ENCODE measurements at places on chromosomes 6 and 20. TPM values are rescaled to one million over a fixed set of nuclear protein-coding genes. Genes with fewer than 3 reads are reported as not detected.

Gene GGTLC1
- total RNA-seq: not detected

Gene ATP6V1G2
- 1.3 TPM for total RNA-seq

Gene SLC35F1
- under 0.01 TPM for total RNA-seq

Gene AGER
- 0.86 TPM for total RNA-seq

Gene SLC17A2
- not detected for total RNA-seq

Gene MYB
- total RNA-seq: 0.43 TPM

Gene SUMO4
- 2.6 TPM for total RNA-seq

Gene ARHGAP18
- total RNA-seq: 47.1 TPM

- no peak for DNase-seq
Measured at GRCh38 chr6:24107294-24107693, 18.7 kb upstream of the NRSN1 start.

DNA sequence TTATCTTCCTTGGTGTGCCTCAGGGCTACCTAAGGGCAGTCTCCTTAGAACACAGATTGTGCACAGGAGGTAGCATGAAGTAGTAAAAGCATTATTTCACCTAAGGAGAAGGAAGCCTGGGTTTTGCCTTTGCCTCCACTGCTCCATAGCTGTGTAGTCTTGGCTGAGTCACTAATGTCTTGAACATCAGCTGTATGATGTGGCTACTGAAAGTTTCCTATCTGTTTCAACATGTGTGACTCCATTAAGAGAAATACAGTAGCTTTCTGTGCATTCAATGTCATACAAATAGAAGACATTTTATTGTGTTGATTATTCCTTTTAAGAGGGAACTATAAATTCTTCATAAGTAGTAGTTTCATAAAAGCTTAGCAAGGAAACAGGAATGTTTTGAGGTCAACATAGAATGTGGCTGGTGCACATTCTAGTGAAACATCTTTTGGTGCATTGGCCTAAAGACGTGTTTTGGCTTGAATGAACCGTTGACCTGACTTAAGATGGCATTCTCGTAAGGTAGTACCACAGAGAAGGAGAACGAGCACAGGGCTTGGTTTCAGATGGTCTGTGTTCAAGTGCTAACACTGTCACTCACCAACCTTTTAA, 70.6 kb downstream of the CTNNBL1 start:
- no peak for DNase-seq

DNA sequence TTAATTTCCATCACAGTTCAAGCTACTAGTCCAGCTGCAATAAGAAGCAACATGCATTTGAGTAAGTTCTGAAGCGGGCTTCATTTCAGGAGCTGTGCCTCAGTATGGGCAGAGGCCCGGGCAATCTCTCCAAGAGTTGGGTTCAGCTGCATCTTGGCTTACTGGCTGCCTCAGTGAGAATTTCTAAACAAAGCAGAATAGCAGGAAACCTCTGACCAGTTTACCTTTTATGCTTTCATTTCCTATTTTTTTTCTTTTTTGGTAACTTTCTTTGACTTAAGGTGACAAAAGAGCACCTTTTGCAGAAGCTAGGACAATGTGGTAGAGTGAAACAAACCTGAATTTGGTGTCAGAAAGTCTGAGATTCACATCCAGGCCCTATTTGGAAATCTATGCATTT, 51.0 kb upstream of the FBXO30 start:
- DNase-seq: no peak

GRCh38 chr6:153208706-153209105, 77.6 kb upstream of the RGS17 start:
- DNase-seq: no peak

- DNase-seq: peak; percentile 52
Measured at GRCh38 chr6:28258877-28259777, at the start of gene NKAPL. NKAPL (plus strand) TSS chr6:28259297; CDS start chr6:28259372, 75 bp downstream.

GRCh38 chr6:80156221-80156620, 49.8 kb downstream of the BCKDHB start:
- no peak for DNase-seq

- DNase-seq: no peak
Measured at GRCh38 chr6:105202486-105202885, 22.7 kb upstream of the POPDC3 start.

GRCh38 chr6:73798592-73798991, 102.6 kb downstream of the CD109 start:
- peak; percentile 96 for DNase-seq

- DNase-seq: no peak
Measured at GRCh38 chr6:28758818-28759235, 165.0 kb downstream of the TRIM27 start.

DNA sequence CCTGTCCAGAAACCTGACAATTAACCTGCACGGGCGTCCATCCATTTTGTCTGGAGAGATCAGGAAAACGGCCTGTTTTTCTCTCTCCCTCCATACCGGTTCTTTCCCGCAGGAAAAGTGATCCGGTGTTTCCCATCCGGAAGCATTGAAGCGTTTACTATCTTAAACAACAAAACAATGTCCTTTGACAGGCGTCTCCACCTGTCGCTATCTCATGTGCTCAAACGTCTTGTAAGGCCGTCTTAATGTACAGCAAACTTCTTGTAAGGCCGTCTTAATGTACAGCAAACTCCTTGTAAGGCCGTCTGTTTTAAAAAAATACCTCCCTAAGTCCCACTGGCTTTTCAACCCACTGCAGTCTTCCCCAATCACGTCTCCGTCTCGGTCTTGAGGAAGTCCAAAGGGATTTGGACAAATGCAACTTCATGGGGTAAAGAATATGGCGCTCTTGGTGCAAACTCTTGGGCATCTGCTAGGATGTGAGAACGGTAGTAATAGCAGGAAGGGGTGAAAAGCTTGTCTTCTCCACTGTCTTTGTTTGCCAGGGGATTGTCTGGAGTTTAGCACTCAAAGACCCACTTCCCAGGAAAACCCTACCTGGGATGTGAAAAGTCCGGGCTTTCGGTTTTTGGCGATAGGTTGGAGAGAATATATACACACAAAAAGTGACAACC, 29.9 kb upstream of the TRIM27 start:
- DNase-seq: peak; percentile 25

- no peak for DNase-seq
Measured at GRCh38 chr6:64874776-64875175, 832.2 kb downstream of the EYS start.

GRCh38 chr6:13916230-13916944, 8.4 kb upstream of the RNF182 start:
- DNase-seq: no peak

DNA sequence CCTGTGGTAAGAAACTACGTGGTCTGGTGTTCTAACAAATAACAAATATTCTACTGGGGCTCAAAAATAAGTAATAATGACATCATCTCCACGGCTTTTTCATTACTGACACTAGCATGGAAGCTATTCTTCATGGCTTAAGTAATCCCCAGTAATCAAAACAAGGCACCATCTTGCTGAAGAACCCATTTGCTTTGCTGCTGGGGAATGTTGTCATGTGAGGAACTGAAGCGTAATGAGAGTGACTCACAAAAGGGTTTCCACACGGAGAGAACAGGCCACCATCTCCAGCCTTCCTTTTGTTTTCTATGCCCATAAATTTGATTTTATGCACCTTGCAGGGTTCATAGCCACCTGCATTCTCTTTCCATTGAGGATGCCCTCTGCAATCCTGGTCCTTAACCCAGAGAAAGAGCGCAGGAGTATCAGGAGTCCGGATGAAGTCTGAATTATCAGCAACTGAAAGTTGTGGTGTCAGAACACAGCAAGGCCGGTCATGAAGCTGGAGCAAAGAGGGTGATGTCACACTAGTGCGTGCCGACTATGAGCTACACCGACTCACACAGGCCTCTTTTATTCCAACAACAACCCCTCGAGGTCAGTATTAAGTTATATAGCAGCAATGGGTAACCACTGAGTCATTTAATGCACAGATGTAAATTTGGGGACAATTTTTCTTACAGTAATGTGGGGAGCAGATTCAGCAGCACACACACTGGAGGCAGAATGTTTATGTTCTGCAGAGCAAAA, 173.7 kb upstream of the SSTR4 start:
- no peak for DNase-seq

DNA sequence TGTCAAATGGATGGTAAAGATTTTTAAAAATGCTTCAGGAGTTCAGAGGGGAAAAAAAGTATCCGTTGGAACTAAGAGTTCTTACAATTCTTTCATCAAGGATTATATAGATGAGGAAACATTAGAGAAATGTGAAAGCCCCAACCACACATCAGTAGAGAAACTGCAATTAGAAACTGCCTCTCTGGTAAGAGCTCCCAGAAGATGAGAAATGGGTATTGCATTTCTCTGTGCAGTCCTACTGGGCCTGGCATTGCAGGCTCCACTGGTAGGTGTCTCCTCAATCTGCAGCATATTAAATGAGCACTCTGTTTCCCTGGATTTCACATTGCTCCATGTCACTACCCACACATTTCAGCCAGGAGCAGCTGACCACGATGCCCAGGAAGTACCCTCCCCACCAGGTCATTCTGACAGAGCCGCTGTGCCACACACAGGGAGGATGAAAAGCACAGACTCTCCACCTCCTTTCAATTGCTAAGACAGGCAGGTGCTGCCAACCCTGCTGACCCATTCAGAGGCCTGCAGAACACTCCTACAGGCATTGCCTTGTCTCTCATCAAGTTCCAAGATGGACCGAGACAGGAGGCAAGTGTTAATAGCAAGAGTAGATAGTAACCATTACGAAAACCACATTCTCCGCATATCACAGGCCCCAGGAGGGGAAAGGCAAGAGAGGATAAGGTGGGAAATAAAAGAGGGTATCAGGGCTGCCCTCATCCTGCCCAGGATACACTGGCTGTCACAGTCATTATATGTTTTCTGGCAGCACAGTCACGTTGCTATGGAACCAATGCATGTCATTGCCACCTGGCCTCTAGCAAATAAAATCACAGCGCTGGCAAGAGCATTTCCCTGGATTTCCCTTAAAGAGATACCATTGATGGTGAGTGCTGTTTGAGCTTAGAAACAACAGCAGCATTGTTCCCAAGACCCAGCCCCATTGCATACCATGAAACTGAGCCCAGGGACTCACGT, 241.7 kb downstream of the ATXN1 start:
- no peak for DNase-seq

DNA sequence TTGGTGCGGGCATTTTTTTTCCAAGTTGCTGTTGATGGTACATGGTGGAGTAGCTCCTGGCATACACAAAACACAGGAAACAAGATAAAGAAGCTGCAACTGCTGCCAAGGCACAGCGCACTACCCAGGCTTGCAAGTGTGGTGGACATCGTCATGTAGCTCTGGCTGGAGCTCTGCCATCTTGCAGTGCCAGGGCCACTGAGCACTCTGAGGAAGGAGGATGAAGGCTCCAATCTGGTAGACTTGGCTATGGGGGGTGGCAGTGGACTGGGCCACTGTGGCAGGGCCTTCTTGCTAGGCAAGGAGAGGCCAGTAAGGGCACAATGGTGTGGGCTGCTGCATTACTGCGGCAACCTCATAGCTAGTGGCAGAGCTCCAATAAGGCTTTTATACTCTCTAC, 263.5 kb downstream of the CENPW start:
- DNase-seq: no peak

DNA sequence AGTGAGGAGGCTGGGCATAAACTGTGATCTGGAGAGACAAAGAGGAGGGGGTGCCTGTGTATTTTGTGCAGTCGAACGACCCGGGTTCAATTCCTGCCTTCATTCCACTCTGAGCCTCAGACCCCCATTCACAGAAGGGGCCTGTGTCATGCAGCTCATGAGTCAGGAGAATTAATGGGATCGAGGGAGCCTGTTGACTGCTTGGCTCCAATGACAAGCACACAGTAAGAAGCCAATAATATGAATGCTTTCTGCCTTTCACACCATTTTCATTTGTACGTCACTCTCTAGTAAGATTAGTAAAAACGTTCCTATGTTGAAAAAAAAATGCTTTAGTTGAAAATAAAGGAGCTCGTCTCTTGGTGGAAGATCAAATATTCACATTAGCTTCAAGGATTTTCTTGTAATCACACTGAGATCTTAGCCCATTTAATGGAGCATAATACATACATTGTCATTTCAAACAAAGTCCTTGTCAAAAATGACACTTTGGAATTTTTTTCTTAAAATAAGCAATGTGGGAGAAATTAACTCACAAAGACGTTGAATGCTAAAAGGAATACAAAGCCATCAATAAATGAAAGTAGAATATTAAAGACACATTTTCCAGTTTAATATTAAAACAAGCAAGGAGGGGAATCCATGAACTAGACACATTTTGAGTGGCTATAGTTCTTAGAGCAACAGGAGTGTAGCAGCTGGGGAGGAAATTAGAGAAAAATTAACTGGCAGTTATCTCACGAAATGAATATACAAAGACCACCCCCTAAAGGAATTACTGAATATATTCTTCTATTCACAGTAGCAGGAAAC, 246.7 kb upstream of the AFDN start:
- no peak for DNase-seq

GRCh38 chr6:75419416-75419815, 74.2 kb downstream of the FILIP1 start:
- no peak for DNase-seq

All from fibroblast of villous mesenchyme (primary cell).